PC-9 (cell line): ENCODE measurements at places on chromosomes 1 and 21. TPM values are rescaled to one million over a fixed set of nuclear protein-coding genes. Genes with fewer than 3 reads are reported as not detected.

GRCh38 chr1:154328318-154329151, 3.2 kb downstream of the ATP8B2 start:
- no peaks in the 10 kb centered on the region for H3K36me3 ChIP-seq
- H3K27me3 ChIP-seq: peaks cover 56% of the 10 kb centered on the region
- H3K4me3 ChIP-seq: no peak overlapping the region
- no peaks in the 10 kb centered on the region for H3K4me1 ChIP-seq
- H3K27ac ChIP-seq: no peak overlapping the region

DNA sequence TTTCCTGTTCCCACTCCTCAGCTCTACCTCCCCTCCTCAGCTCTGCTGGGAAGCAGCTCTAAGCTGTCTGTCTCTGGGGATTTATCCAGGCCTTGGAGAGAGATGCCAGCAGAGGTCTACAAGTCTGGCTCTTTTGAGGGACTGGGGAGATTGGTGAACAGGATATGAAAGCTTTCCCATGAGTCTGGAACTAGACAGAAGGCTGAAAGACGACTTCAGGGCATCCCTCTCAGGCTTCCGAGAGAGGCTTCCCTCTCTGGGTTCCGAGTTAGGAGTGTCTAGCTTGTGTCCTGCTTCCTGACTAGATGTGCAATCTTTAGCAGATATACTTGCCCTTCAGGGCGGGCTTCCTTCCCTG, 733 bp downstream of the TMEM35B start:
- DNase-seq: no peak
- H3K27me3 ChIP-seq: no peaks in the 10 kb centered on the region
- peak overlapping the region; percentile 71 for H3K4me3 ChIP-seq
- no peaks in the 10 kb centered on the region; the same call in 1 of the 2 replicates for H3K4me1 ChIP-seq
- peaks cover 6% of the 10 kb centered on the region; the same call in 1 of the 2 replicates for H3K36me3 ChIP-seq

DNA sequence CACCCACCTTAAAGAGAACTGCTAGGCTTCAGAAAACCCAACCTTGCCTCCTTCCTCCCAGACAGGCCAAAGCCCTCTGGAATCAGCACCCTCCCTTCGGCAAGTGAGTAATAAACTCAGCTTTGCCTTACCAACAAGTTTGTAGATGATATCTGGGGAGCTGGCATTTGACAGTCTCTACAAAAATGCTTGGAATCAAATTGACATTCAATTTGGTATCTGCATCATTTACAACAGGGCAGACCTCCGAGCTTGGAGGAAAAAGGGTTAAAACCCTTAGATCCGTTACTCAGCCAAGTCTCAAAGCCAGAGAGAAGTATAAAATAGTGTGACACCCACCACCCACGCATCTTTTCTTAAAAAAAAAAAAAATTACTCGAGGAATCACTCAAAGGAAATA, 149.3 kb upstream of the EDN2 start:
- H3K4me3 ChIP-seq: no peak overlapping the region
- no peaks in the 10 kb centered on the region for H3K36me3 ChIP-seq
- DNase-seq: no peak
- H3K27ac ChIP-seq: no peak overlapping the region
- H3K4me1 ChIP-seq: no peaks in the 10 kb centered on the region

DNA sequence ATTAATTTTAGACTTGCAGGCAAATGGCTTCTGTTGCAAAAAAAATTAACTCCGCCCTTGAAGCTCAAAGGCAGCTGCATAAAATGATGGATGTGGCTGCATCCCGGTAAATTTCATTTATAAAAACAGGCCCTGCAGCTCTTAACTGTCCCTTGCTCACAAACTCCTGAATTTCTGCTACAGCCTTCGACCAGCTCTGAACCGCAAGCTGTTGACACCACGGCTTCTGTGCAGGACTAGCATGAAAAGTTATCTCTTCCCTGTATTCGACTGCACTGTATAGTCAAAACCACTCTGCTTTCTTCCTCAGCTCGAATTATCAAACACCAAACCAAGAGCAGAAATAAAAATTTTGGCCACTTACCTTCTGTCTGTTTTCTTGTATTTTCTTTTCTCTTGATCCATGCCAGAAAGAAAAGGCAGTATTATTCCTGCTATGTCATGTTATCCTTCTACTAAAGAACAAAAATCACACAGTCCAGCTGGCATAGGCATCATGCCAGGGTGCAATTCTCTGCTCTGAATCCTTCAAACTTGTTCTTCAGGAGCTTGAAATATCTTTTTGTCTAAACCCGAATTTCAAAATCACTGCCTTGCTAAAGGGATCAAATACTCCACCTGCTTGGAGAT, 195.5 kb upstream of the NCAM2 start:
- H3K36me3 ChIP-seq: no peaks in the 10 kb centered on the region
- no peak overlapping the region for H3K27ac ChIP-seq
- DNase-seq: no peak
- no peaks in the 10 kb centered on the region for H3K27me3 ChIP-seq
- no peak overlapping the region for H3K4me3 ChIP-seq

DNA sequence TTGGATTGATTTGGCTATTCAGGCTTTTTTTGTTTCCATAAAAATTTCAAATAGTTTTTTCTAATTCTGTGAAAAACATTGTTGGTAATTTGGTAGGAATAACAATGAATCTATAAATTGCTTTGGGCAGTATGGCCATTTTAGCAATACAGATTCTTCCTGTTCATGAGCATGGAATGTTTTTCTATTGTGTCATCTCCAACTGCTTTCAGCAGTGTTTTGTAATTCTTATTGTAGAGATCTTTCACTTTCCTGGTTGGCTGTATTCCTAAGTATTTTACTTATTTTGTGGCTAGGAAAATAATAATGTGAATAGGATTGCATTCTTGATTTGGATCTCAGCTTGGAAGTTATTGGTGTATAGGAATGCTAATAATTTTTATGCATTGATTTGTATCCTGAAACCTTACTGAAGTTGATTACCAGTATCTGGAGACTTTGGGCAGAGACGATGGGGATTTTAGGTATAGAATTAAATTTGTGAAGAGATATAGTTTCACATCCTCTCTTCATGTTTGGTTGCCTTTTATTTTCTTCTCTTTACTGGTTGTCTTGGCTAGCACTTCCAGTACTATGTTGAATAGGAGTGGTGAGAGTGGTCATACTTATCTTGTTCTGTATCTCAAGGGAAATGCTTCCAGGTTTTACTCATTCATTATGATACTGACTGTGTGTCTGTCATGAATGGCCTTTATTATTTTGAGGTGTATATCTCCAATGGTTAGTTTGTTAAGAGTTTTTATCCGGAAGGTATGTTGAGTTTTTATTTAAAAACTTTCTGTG, 57.3 kb downstream of the DRAM2 start:
- H3K4me3 ChIP-seq: no peak overlapping the region
- peaks cover 16% of the 10 kb centered on the region for H3K4me1 ChIP-seq
- H3K36me3 ChIP-seq: peaks cover 7% of the 10 kb centered on the region; the same call in 1 of the 2 replicates
- H3K27me3 ChIP-seq: no peaks in the 10 kb centered on the region
- peak; percentile 71 for DNase-seq

The CHD5 gene
- total RNA-seq: 0.50 and 0.63 TPM in 2 replicates

The FOXD2 gene
- total RNA-seq: 0.35 and 0.48 TPM in 2 replicates

The DIRAS3 gene
- total RNA-seq: not detected in 2 replicates
